ENCODE measurements at places on chromosomes 12 and 14.

DNA sequence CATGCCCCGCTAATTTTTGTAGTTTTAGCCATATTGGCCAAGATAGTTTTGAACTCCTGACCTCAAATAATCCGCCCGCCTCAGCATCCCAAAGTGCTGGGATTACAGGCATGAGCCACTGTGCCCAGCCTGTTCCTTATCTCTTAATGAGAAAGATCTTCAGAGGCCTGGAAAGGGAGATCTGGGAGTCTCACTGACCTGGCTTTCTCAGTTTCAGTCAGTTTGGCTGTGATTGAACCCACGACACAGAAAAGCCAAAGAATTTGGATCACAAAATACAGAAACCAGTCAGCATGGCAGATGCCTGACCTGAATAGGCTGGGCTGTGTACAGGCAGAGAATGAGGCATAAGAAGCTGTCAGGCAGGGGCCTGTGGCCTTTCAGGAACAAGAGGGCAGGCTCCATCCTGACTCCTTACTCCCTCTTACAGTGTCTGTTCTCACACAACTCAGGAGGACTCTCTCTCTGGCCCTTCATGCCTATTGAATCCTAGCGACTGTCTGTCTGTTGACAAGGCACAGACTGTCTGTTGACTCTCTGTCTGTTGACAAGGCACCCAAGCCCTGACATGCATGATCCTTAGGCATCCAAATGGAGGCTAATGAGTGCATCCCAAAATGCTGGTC lies 366.5 kb upstream of the CCDC196 start:
- DNase-seq, result no peak

GRCh38 chr14:48735607-48736006 lies 850.6 kb downstream of the RPS29 start:
- DNase-seq, result no peak

DNA sequence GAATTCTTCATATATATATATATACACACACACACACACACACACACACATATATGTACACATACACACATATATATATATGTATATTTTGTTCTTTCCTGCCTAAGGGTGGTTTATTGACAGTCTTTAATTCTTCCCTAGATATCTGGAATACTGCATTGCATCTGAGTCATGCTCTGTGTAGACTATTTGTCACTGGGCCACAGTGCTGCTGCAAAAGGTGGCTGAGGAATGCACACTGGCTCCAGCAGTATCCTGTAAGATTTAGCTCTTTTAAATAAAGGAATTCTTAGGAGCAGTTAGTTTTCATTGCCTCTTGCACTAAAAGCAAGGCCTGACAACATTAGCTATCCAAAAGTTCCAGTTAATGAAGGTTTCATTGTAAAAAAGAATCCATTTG lies 200.9 kb downstream of the APAF1 start:
- no peak for DNase-seq

- DNase-seq, result no peak
Observed at GRCh38 chr12:5008661-5009060, 35.0 kb upstream of the KCNA5 start.

DNA sequence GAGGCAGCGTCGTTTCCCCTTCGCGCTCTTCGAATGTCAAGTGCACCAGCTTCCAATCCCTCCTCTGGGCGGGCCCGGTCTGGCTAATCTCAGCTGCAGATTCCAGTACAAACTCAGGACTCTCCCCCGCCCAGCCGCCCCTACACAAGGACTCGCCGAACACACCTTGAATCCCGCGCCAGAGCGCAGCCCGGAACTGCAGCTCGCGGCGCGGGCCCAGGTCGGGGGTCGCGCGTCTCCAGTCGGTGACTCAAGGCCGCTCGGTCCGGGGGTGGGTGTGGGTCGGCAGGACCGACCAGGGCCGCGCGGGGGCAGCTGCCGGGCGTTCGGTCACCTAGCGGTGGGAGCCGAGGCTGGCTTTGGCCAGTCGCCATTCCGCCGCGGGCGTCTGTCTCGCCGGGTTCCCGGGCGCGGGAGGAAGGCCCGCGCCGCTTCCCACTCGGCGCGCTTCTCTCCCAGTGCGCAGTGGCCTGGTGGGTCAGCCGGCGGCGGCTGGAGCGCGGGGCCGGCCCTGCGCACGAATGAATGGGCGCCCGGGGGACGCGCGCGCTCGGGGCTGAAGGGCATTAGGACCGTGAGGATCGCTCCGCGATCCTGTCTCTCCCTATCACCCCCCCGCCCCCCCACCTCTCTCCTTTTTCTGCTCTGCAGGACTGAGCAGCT lies at the start of gene GALNT16:
GALNT16 (plus strand) TSS at position 632 of the 663 bp plus-strand sequence. CDS start 133 bp downstream, outside the sequence.
- DNase-seq, result no peak

DNA sequence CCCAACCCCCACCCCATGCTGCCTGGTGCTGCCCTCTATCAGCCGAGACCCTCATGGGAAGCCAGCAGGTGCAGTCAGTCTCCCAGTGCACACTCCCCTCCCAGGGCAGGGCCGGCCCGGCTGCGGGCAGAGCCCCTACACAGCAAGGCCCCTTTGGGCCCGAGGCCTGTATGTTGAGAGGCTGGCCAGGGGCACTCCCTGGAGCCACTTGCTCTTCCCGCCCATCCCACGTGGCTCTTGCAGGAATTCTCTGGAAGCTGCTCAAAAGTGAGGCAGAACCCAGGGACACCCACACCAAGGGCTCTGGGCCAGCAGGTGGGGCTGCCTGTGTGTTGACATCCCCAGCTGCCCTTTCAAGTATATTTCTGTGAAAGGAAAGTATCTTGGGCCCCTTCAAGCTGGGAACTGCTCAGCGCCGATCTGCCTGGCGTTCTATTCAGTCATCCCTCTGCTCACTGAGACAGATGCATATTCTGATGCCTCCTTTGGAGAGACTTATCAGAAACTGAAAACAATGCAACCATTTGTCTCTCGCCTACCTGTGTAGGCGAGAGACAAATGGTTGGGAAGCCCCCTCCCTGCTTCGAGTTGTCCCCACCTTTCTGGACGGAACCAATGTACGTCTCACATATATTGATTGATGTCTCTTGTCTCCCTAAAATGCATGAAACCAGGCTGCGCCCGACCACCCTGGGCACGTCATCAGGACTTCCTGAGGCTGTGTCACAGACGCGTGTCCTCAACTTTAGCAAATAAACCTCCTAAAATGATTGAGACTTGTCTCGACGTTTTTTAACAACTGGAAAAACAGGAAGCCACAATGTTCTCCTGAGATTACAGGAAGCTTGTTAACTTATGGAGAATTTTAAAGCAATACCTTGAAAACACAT lies 6.0 kb downstream of the GPR132 start:
- DNase-seq, result no peak

GRCh38 chr12:94769047-94769420 lies 118.7 kb upstream of the TMCC3 start:
- DNase-seq, result no peak

GRCh38 chr12:44574586-44574985 lies 301.5 kb downstream of the NELL2 start:
- no peak for DNase-seq

DNA sequence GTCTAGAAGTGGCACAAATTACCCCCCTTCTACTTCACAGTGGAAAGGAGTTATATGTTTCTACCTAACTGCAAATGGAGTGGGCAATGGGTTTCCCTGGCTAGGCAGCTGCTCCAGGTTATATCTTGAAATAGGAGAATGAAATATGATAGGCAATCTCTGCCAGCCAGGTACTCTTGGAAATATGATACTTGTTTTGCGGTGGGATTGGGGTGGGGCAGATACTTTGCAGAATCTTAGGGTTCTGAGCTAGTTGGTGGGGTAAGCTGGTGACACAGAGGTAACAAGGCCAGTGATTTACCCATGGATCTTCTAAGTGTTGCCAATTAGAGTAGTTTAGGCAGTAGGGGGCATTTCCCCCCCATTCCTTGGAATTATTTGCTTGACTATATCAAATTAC lies 140.1 kb downstream of the ATP23 start:
- no peak for DNase-seq

DNA sequence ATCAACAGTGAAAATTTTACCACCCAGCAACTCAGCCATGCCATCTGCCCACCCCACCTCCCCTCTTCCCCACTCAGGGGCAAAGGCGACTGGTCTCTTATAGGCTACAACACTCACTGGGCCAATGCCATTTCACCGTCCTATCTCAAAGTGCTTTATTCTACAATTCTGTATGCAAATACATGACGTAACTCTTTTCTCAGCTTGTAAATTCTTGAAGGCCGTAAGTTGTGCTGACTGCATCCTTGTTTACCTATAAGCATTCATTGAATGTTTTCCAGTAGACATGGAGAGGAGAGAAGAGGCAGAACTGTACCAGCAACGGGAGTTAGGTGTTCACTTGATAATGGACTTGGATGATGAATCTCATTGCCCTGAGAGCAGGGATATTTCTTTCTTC lies 15.6 kb downstream of the BCL2L14 start:
- DNase-seq, result no peak

DNA sequence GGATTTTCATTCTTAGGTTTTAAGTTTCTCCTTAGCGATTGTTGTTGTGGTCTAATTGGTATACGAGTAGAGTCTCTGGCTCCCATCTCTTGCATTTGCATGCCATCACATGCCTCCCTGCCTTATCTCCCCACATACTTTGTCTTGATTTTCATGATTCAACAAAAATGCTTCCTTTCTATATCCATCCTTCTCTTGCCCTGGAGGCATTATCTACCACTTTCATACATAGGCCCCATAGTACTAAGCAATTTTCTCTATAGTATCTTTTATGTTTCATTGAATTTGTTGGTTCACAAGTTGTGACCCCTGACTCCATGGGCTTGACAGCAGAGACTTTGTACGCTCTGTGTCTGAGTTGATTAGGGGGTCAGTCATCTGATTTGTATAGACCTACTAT lies 226.1 kb downstream of the ACSS3 start:
- DNase-seq, result no peak

DNA sequence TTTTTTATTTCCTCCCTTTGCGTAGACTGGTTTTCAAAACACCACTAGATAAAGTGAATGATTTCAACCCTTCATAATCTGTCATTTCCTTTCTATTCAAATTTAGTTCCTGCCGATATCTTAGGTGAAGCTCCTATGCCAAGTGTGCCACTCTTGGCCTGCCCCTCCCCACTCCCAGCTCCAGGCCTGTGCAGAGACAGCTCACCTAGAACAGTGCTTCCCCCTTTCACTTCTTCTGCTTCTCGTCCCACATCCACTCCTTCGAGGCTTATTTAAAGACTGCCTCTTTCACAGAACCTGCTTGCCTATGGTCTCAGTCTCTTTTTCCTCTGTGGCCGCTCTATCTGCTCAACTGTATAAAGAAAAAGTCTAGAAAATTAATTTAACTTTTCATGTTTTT lies 473.8 kb downstream of the RAD51B start:
- DNase-seq, result no peak

GRCh38 chr12:40646911-40647310 lies 45.3 kb upstream of the CNTN1 start:
- no peak for DNase-seq

- no peak for DNase-seq
Observed at GRCh38 chr12:14900521-14901227, 15.0 kb upstream of the MGP start.

DNA sequence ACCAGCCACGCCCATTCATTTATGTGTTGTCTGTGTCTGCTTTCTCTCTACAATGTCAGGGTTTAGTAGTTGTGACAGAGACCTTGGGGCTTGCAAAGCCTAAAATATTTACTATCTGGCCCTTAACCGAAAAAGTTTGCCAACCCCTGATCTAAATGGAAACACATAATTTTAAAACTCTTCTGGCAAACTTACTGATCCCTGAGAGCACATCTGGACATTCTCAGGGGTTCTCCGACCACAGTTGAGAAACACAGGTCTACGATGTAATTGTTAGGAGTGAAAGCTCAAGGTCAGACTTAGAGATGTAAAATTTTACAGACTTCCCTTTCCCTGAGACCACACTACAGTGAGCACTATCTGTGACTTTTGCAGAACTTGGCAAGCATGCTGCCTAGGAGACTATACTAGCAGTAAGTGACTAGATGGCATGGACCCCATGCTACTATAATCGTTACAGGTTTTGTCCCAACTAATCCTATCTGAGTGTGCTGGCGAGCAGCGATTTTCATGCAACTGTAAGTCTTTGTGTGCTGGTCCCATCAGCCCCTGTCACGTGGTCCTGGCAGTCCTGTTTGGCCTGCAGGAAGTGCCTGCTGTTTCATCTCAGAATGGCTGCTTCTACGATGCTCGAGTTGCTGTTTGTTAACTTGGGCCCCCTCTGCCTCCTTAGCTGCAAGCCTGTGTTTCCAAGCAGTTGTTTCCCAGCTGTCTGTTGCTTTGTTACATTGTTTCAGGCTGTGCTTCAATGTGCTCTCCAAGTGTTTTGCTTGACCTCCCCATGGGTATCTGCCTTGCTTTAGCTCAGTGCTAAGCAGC lies 21.6 kb downstream of the TMTC2 start:
- DNase-seq, result no peak

GRCh38 chr12:30974746-30975500 lies 48.4 kb downstream of the TSPAN11 start:
- DNase-seq, result no peak

DNA sequence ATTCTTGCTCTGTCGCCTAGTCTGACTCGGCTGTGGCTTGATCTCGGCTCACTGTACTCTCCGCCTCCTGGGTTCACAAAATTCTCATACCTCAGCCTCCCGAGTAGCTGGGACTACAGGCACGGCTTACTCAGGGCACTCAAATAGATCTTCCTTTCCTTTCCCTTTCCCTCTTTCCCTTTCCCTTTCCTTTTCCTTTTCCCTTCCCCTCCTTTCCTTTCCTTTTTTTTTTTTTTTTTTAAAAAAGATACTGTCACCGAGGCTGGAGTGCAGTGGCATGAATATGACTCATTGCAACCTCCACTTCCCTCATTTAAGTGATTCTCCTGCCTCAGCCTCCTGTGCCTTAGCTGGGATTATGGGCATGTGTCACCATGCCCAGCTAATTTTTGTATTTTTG lies 86.0 kb downstream of the AEBP2 start:
- no peak for DNase-seq

DNA sequence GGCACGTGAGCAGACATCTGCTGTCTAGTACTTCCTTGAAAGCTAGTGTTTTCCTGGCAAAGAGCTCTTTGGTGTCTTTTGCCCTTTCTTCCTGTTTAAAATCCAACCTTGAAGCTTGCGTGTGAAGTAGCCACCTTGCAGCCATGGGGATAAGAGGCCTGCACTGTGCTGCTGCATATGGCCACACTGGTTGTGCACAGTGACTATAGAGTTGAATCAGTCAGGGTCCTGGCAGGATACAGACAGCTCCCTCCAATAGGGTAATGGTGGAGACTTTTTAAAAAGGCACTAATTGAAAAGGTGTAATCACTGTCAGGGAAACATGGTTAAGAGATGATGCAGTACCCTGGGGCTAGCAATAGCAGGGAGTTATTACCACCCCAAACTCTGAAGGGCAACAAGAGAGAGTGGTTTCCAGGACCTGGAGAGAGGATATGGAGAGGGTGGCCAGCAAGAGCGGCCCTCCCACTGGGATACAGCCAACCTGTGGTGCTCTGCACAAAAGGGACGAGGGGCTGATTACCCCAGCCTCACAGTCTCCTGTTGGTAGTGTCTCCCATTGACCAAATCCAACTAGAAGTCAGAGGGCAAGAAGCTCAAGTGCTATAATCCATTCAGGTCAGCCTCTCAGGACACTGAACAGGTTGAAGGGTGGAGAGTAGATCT lies 4.8 kb upstream of the GLT8D2 start:
- DNase-seq, result no peak

- no peak for DNase-seq
Observed at GRCh38 chr12:121892673-121893561, 4.3 kb downstream of the PSMD9 start.
